ENCODE measurements at places on chromosomes 13 and 19.

DNA sequence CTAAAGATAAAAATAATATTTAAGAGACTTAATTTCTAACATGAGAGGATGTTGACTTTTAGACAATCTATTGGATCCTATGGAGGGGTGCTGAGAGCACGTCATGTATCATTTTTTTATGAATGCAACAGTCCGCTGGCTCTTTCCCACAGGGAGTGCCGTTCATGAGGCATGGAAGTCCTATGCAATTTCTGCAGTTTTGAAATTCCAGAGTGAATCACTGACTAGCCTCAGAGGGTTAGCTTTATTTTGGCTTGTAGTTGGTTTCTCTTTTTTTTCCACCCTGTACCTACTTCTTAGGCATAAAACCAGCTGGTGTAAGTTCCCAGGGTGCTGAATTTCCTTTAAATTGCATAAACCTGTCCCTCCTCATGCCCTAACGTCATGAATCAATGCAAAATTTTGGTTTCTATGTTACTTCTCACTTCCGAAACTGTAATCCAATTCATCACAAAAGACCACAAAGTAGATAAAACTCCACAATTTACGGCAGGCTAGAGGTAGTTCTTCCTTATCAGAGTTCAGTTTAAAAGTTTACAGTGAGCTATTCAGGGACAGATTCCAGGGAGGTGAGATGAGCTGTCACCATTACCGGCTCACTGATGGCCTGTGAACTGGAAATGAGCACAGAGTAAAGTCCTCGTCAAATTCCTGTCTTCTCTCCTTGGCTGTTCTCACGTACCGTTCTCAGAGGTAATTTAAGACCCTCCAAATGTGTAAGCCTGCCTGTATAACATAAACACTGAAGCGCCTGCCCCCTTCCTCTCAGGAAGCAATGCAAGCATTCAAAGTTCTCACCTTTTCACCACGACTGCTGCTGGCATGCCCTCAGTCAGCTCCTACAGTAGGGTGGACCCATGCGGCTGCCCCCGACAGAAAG is 216.6 kb upstream of the SLC10A2 start:
- DNase-seq: no peak

DNA sequence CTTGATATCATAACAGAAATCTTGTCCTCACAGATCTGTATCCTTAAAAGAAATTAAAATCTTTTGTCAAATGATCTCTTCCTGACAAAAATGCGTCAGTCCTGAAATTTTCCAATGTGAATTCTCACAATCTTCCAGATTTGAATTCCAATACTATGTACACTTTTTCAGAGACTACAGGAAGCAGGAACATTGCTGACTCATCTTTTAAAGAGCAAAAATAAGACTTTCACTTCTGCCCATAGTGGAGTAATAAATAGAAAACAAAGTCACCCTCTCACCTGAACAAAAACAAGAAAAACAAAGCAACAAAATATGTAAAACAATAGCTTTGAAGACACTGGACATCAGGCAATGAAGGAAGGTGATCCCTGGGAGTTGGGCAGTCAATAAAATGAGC is 167.0 kb upstream of the IPO5 start:
- no peak for DNase-seq

DNA sequence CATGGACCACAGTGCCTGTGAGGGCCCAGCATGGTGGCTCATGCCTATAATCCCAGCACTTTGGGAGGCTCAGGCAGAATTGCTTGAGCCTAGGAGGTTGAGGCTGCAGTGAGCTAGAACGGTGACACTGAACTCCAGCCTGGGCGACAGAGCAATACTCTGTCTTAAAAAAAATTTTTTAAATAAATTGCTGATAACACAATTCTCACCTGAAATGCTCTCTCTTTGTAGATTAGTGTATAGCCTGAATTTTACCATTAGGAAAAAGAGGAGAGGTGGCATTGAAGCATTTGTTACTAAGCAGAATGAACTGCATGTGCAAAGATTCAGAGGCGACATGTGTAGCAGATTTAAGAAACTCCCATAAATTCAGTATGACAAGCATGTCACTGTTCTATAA is 29.1 kb upstream of the MAP3K10 start:
- no peak for DNase-seq

- DNase-seq: no peak
Measured at GRCh38 chr19:30249911-30250310, 122.3 kb upstream of the ZNF536 start.

GRCh38 chr19:13530720-13531119 is 24.4 kb upstream of the CACNA1A start:
- no peak for DNase-seq

- no peak for DNase-seq
Measured at GRCh38 chr13:113008851-113009250, 39.8 kb downstream of the MCF2L start.

DNA sequence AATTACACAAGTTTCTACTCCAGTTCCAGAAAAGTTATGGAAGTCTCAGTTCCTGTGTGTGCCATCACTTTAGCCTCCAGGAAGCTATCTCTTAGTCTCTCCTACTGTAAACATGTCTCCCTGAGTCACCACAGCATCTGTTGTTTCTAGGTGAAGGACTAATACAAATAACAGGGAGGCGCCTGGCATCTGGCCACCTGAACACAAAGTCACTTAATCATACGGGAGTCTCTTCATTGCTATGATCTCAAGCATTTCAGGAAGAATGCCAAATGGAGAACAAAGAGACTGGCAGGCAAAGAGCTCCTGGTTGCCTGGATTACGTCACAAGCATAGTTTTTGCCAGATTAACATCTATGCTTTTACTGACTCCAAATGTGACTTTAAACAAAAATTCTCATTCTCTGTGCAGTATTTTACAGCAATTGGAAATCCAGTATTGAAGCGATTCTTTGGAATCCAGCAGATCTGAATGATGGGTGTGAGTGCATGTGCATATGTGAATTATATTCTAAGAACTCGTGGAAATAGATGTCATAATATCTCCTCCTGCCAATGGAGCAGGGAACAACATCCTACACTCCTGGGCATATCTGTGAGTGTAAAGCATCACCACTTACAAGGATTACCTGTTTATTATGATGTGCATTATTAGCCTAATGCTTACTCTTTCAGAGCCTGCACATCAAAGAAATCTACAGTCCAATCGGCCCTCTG is 572.8 kb downstream of the PCDH9 start:
- DNase-seq: peak; percentile 94

- no peak for DNase-seq
Measured at GRCh38 chr13:86402500-86402899, 603.3 kb upstream of the SLITRK6 start.

- DNase-seq: no peak
Measured at GRCh38 chr13:110475550-110476219, 85.8 kb downstream of the RAB20 start.

- no peak for DNase-seq
Measured at GRCh38 chr13:102441085-102441484, 39.2 kb upstream of the FGF14 start.

GRCh38 chr13:75705395-75705794 is 69.3 kb downstream of the LMO7 start:
- no peak for DNase-seq
